ENCODE measurements at places on chromosomes 7 and 10. TPM values are rescaled to one million over a fixed set of nuclear protein-coding genes. Genes with fewer than 3 reads are reported as not detected.

Gene HMX3
- total RNA-seq: not detected

Gene CPN1
- not detected for total RNA-seq

Gene SPOCK2
- total RNA-seq: 6.9 TPM

Gene SFRP4
- 6.6 TPM for total RNA-seq

Gene GIMAP7
- total RNA-seq: 22.7 TPM

- DNase-seq: peak; percentile 91
Observed at GRCh38 chr7:143380260-143380645, 892 bp upstream of the ZYX start.

DNA sequence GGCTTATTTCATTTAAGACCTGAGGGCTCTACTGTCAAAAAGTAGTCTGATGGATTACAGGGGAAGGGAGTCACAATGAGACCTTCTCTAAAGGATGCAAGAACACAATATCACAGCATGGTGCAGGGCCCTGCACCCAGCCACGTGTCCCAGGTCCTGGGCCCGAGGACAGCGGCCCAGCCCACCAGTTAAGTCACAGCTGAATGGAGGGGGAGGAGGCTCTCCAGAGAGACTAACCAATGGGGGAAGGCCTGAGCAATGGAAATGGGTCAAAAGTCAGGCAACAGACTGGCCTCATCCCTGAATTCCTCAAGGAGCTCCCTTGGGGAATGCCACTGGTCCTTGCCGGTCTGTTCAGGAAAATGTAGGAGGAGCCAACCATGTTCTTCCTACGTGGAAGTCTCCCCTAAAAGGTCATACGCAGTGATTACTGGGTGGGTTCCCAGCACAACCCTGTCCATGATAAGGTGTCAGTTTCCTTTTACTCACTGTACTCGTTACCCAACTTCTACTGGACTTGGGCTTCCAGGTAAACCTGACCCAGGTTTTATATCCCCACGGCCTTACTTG is 28.3 kb downstream of the CCDC3 start:
- DNase-seq: no peak

DNA sequence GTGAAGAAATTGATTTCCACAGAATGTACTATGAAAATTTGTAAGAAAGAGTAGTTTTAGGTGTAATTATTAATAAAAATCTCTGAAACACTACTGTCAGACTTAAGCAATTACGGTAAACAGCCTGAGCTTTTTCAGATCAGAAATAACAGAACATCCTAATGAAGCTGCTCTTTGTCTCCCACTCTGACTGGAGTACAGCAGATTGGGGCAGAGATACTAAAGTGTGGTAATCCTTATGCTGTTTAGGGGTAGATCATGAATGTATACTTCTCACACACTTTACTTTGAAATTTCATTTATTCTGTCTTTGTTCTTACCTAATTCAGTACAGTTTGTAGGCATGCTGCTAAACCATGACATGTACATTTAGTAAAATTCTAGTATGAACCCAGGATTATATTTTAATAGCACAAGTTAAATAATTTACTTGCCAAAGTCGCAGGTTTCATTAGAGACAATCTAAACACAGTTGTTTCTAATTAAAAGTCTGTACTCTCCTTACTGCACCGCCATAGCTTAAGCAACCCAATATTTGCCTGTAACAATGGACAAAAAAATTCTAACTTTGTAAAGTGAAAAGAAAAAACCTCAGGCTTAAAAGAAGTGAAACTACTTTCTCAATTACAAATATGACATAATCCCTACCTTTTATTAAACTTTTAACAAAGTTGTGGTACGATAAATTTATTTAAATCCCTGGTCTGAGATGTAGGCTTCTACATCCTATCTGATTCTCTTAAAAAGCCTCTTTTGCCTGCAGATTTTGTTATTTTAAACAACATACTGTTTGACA is 88.8 kb downstream of the KMT2E start:
- no peak for DNase-seq

DNA sequence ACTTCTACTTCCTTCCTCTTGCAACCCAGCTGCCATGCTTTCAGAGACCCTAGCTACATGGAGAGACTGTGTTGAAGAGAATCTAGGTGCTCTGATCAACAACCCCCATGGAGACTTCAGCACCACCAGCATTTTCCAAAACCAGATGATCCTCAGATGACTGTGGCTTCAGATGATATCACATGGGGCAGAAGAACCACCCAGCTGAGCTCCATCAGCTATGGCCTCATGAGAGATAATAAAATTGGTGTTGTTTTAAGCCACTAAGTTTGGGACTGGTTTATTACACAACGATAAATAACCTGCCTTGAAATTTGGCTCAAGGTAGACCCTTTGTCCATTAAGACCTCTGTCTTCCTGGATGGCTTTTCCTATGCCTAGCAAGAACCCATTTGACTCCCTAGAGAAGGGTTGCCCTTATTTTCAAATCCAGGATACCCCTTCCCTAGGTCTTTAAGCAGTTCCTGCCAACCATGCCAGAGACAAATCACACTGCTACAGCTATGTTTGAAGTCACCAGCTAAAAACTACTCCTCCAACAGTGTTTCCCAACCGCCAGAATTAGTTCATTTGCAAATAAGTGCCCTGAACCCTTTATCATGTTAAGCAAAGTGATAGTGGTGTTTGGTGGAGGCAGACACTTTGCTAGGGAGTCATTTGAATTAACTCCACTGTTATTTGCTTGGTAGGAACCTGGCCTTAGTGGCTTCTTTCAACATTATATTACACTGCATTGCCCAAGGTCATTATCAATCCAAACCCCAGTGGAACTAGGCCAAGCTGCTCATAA is 136.9 kb upstream of the PALS2 start:
- DNase-seq: no peak

- no peak for DNase-seq
Observed at GRCh38 chr10:12922117-12922900, 79.2 kb downstream of the CCDC3 start.
